NCI-H2081 treated with DMSO at 0.1 percent for 48 hours (cell line): ENCODE measurements at places on chromosomes 12 and 14.

DNA sequence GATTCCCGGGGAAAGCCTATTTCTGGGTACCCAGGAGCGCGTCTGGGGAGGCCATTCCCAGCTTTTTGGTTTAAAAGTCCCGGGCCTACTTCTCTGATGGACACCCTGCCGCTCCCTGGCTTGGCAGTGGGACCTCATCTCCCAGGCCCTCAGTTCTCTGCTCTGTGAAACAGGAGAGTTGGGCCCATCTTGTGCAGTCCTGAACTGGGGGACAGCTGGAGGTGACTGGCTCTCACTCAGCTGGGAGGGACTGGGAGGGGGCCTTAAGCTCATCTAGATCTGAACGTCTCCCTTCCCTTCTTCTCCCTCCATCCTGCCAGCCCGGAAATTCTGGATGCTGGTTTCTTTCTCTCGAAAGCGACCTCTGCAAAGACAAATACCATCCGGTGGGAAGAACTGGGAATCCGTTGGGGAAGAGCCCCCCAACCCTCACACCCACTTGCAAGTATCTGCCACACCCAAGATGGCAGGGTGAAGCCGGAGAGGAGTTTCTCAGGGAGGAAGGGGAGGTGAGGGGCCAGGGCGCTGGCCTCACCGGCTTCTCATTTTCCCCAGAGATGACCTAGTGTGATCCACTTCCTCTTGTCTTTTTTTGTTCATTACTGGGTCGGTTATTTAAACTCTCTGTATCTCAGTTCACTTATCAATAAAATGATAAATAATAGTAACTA lies 1.4 kb downstream of the RIN3 start:
- no peak for DNase-seq

DNA sequence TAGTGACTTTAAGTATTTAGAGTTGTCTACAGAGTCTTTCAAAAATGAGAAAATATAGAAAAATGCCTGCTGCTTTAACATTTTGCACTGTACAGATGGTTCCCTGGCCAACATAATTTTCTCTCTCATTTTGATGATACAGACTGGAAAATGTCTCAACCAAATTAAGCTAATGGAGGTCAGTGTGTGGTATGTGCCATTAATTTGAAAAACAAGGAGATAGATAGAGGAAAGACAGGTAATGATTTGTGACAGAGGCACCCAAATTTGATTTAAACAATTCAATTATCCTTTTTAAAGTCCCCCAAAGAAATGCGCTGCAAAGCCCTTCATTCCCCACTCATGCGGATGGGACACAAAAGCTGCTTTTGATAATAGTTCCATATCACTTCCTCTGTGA lies 140.0 kb downstream of the ASCL1 start:
- DNase-seq, result no peak

GRCh38 chr14:52791223-52792096 lies at the start of gene GNPNAT1:
GNPNAT1 (minus strand) TSS chr14:52791607; CDS start chr14:52784650, 6,957 bp downstream.
- peak; percentile 42 for DNase-seq

GRCh38 chr12:11769723-11770514 lies 120.4 kb downstream of the ETV6 start:
- no peak for DNase-seq

- DNase-seq, result no peak
Measured at GRCh38 chr14:37625597-37626595, 30.5 kb downstream of the TTC6 start.
